MG63 (cell line): ENCODE measurements at places on chromosomes 1 and 21.

GRCh38 chr1:202162418-202163280 is 2.2 kb upstream of the PTPN7 start:
- no peak for DNase-seq

DNA sequence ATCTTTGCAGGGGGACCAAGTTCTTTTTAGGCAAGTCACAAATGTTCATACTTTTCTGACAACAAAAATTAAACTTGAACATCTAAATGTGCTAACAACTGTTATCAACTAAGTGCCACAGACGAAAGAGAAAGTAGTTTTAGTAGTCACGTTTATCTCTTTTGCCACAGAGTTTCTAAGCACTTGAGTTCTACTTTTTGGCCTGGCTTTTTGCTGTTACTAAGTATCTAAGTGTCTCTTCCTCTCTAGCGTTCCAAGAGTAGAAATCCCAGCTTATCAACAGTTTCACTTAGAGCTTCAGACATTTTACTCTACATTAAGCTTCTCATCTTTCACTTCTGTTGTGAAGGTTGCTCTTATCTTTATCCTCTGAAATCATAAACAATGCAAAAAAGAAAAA is 34.2 kb downstream of the GATAD2B start:
- DNase-seq: no peak

DNA sequence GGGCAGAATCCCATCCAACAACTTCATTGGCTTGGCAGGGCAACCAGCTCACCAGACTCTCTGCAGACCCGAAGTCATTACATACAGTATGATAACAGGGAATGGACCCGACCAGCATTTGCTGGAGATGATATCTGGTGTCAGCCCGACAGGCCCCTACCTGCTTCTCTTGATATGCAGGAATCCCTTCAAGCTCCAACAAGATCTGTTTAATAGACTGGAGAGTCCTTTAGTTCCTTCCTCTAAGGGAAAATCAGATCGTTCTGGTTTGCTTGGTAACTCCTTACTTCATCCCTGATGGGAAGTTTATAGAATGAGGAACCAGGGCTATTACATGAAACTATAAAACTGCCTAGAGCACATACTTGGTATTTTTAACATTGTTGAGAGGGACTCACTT is 61.2 kb downstream of the EDARADD start:
- DNase-seq: no peak

DNA sequence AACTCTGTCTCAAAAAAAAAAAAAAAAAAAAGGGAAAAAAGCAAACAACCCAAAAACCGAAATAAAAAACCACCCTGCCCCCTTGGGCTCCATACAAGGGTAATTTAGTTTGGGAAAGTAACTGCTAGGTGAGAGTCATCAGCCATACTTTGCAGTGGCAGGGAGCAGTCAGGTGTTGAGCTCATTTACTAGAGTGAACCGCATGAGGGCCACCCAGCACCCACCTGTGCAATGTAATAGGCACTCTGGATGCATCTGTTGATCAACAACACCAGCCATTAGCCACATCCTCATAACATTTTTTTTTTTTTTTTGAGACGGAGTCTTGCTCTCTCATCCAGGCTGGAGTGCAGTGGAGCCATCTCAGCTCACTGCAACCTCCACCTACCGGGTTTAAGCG is 9.1 kb downstream of the INAVA start:
- DNase-seq: no peak

GRCh38 chr21:39082656-39083376 is 100.4 kb downstream of the PSMG1 start:
- no peak for DNase-seq
